Fibroblast of gingiva (primary cell): ENCODE measurements at places on chromosomes 5 and 9.

GRCh38 chr9:4706971-4707622 lies 27.7 kb downstream of the CDC37L1 start:
- DNase-seq = no peak

GRCh38 chr5:132591145-132591544 lies 34.4 kb downstream of the RAD50 start:
- no peak for DNase-seq

DNA sequence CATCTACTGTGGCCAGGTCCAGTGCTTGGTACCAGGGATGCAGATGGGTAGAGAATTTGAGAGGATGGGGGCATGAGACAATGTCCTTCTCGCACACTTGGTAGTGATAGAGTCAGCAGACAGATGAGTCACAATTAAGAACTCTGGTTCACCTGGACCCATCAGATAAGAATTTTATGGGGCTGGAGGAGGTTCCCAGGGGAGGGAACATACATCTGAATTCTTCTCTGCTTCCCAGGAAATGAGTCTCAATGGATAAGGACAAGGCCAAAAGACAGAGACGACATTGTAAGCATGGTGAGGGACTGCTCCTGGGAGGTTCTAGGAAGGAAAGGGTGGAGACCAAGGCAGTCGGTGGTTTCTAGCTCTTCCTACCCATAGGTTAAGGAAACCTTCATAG lies 5.3 kb downstream of the SLC4A9 start:
- DNase-seq = no peak

DNA sequence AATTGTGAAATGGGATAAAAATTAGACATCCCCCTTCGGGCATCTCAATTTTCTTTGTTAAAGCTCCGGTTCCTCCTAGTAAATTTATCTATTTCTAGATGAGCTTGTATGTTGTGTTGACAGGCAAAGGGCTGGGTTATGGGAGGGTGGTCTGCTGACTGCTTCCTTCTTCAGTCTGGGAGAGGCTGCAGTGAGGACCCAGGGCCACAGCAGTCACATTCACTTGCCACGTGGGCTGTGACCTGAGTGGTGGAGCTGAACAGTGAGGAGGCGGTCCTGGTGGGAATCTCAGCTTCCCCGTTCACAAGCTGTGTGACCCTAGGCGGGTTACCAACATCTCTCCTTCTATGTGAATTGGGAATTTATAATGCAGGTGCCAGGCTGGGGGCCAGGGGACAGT lies 57.5 kb upstream of the RXRA start:
- DNase-seq = no peak

DNA sequence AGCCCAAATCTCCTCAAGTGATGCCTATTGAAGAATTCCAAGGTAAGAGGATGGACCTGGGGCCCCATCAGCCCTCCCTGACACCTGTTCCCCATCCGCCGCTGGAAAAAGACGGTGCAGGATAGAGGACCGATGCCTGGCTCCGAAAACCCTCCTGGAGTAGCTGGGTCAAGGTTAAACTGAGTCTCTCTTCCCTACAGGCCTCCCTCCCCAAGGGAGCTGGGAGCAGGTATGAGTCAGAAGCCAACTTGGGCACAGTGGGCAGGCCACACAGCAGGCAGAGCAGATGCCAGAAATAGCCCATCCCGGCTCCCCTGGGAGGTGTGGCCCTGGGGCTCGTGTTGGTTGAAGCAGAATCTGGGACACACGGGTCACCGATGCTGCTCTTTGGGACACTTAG lies 75.6 kb downstream of the NTNG2 start:
- DNase-seq = no peak

- DNase-seq = no peak
Measured at GRCh38 chr9:138009803-138010690, 132.5 kb downstream of the CACNA1B start.
